DND-41 (cell line): ENCODE measurements at places on chromosomes 7 and 10.

DNA sequence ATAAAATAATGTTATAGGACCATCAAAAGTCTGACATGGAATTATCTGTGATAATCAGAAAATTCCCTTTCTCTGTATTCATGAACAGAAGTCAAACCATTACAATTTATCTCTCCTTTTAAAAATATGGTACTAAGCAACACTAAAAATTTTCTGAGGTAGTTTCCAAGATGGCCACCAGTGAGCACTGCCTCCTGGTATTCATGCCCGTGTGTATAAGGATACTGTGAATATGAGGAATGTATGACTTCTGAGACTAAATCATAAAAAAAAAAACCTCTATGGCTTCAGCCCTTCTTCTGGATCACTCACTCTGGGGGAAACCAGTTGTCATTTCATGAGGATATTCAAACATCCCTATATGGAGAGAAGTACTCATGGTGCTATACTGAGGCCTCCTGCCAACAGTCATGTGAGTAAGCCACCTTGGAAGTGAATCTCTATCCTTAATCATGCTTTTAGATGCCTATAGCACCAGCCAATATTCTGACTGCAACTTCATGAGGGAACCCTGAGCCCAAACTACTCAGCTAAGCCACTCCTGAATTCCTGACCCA, 41.1 kb downstream of the SIRT1 start:
- DNase-seq, result no peak

DNA sequence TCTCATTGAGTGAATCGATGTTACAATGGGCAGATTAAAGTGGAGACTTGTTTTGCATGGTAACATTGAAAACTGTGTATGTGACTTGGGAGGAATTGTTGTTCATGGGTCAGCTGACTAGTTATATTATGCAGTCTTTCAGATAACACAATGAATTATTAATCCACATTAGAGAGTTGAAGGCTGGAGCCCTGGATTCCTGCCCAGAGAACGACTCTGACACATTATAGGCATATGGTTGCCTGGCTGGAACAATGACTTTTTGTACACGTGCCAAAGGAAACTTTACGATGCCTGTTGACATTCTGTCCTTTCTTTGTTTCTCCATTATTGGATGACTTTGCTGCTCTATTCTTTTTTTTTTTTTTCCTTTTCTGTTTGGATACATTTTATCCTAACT, 52.3 kb upstream of the TMEM229A start:
- no peak for DNase-seq

DNA sequence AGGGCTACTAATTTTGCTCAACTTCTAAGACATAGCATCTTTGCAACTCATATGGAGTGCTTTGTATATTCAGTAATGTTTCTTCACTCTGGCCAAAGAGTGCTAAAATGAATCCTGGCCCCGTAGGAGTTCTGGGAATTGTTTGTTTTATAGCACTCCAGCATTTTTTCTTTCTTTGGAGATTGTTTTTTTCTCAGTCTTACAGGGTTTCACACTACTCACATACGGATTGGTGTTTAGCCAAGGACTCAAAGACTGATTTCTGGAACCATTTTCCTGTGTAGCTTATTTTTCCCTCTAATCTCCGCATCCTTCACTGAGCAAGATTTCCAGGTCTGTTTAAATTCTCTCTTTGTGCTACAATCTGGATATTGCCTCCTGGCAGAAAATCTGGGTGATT, 6.4 kb downstream of the TAS2R41 start:
- DNase-seq, result no peak

- DNase-seq, result no peak
Observed at GRCh38 chr7:142571581-142571980, 177.7 kb upstream of the PRSS1 start.

DNA sequence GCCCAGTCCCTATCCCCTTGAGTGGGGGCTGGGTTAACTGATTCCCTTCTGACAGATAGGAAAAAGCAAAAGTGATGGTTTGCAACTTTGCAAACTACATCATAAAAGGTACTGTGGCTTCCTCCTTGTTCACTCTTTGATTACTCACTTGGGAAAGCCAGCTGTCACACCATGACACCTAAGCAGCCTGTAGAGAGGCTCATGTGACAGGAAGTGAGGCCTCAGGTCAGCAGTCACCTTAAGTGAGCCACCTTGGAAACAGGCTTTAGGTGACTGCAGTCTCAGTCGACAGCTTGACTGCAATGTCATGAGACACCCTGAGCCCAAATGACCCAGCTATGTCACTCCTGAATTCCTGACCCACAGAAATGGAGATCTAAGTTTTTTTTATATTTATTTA, 4.3 kb upstream of the CHCHD2 start:
- DNase-seq, result no peak
